ENCODE measurements at places on chromosomes 13 and 19.

DNA sequence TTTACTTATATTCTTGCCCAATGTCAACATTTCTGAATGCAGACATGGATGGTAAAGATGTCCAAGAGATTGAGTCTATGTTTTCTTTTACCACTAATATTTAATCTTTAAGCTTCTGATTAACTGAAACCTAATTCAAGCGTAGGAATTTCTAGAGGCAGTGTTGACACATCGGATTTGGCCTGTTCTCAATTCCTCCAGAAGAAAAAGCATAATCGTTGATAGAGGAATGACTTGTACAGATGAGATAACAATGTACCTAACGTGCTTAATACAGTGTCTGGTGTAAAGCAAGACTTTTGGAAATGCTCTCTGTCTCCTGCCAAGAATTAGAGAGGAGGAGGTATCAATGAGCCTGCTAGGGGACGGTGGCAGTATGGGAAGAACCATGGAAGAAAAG is 35.2 kb downstream of the SLC15A1 start:
- no peak for DNase-seq

DNA sequence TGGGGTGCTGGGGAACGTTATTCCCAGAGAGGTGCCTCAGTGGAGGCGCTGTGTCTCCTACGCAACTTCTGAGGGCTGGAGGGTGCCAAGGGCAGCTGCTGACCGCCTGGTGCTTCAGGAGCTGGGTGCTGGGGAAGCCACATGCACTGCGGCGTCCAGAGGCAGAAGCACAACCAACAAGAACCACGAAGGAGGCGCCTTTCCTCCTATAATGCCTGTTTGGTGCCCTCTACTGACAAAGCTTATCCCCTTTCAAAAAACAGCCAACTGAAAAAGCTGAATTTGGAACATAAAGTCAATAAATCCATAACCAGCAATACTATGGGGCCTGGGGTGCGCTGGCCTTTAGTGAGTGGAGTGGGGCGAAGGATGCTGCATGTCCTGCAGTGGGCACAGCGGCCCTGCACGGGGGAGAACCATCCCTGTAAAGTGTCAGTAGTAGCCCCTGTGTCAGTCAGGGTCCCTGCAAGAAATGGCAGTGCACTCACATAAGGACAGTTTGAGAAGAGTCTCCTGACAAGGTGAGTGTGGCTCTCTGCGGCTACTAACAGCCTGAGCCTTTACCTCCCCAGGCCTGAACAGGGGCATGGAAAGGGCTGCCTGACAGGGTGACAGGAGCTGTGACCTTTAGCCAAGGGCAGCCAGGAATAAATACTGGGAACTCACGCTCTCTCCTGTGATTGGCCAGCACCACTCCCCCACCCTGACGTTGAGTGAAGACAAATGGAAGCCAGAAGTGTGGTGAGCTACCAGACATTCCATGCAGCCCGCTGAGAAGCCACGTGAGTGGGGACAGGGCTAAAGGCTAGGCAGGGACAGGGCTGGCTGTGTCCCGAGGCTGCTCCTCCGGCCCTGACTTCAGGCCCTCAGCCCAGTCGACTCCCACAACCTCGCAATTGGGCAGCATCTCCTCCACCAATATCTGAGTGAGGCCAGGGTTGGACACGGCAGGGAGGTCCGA is 4.5 kb upstream of the B3GNT8 start:
- DNase-seq, result no peak

- no peak for DNase-seq
Observed at GRCh38 chr19:51765086-51765485, 4.1 kb downstream of the FPR2 start.

GRCh38 chr13:110359840-110360301 is 52.8 kb downstream of the COL4A2 start:
- no peak for DNase-seq

DNA sequence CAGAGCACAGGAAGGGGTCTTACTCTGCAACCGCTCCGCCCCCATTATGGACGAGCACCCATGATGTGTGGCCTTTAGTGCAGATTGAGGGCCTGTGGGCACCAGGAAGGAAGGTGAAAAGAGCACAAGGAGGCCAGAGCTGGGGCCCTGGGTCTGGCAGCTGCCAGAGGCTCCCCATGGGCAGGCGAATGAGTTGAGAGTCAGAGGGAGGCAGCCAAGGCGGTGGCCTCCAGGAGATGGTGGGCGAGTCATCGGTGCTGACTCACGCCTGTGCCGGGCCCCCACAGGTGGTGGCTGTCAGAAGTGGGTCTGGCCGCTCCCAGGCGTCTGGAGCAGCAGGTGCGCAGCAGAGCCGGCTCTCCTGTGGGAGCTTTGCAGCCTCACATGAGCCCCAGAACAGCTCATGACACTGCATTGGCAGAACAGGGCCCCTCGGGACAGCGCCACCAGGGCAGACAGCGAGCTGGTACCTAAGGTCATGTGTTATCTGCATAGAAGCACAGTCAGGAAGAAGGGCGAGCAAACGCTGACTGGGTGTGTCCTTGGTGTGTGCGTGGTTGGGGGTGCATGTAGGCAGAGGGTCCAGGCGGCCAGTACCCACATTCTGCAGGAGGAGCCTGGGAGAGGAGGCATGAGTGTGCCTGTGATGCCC is 68.8 kb downstream of the CHST8 start:
- DNase-seq, result no peak

- no peak for DNase-seq
Observed at GRCh38 chr13:107580741-107581412, 634.5 kb downstream of the LIG4 start.

- DNase-seq, result no peak
Observed at GRCh38 chr19:28213470-28214082, 999.4 kb downstream of the UQCRFS1 start.

GRCh38 chr13:31200637-31200971 is 829 bp downstream of the B3GLCT start:
- peak; percentile 6 for DNase-seq

GRCh38 chr13:51191743-51192142 is 30.5 kb upstream of the FAM124A start:
- no peak for DNase-seq
